ENCODE measurements at places on chromosomes 4 and X.

GRCh38 chr4:52051615-52052474 lies 741 bp downstream of the SPATA18 start:
- DNase-seq, result no peak

DNA sequence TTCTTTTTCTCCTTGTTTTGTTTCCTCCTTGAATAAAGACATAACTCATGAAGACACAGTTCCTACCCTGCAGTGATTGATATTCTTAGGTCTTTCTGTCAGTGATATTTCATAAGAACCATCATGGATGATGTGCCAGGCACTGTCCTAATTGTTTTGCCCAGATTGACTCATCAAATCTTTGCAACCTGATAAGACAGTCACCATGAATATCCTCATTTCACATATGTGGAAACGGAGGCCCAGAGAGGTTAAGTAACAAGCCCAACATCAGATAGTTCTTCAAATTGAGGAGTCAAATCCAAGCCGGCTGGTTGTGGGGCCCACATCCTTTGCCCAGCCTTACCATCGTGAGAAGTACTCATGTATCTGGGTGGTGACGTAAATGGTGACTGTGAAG lies 69.9 kb downstream of the SEL1L3 start:
- no peak for DNase-seq

- no peak for DNase-seq
These were observed 55.0 kb upstream of the CXXC4 start for GRCh38 chr4:104549736-104550135.

DNA sequence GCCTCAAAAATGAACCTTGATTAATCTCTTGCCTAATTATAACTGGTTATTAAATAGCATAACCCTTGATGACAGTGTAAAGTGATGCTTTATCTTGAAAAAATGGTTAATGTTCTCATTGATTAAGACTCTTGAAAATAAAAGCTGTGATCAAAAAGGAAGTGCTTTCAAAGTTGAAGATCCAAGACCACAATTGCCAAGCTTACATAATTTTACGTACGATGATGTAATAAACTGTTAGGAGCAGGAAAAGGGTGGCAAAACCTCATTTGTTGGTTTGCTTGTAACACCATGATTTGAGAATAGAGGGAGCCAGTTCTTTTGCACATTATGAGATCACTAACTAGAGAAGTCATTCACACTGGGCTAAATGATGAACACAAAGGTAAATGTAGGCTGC lies 322.2 kb downstream of the ADGRL3 start:
- DNase-seq, result no peak

DNA sequence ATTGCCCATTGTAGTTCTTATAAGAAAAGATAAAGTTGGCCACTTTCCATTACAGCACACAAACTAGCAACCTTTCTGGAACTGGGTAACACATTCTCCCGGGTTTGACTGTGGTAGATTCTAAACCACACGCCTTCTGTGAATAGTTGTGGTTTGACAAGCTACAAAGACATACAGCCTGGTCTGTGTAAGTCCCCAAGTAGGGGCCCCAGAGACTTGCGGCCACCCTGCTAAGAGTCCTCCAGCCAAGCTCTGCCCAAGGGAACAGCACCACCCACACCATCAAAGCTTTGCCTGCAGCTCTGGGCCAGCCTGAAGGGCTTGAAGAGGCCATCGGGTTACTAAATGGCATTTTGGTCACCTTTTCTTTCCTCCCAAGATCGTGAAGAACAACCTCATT lies 203.4 kb downstream of the MAML3 start:
- no peak for DNase-seq

- DNase-seq, result no peak
These were observed 22.5 kb upstream of the FAM9A start for GRCh38 chrX:8823698-8824097.

DNA sequence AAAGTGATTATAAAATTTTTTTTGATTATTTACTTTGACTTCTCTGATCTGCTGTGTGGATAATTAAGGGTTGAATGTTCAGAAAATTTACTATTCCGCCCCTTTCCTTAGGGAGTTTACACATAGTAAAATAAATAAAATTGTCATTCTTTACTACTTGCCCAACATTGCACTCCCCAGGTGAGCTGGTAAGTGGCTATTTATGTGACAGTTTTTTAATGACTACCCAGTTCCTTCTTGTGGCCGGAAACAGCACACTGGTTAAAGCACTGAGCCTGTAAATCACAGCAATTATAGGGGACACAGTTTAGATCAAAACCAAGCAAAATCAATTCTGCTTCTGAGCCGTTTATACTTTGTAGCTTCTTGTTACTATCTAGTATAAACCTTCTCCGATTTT lies 158.1 kb downstream of the FHIP1A start:
- no peak for DNase-seq

DNA sequence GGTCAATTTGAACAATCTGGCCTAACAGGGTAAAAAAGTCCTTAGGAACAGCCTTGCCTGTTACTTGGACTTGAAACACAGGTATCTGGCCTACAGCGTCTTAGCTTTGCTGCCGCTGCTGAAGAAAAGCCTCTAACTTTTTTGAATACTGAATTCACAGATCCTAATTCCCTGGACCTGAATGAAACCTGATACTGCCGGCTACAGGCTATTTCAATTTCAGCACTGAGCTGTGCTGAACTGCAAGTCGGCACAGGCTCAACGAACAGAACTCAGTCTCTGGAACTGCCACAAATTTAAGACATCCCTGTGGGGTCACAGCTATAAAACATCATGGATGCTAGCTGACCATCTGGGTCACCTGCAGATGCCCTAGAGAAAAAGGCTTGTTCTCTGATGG lies 7.2 kb downstream of the NR0B1 start:
- DNase-seq, result no peak

DNA sequence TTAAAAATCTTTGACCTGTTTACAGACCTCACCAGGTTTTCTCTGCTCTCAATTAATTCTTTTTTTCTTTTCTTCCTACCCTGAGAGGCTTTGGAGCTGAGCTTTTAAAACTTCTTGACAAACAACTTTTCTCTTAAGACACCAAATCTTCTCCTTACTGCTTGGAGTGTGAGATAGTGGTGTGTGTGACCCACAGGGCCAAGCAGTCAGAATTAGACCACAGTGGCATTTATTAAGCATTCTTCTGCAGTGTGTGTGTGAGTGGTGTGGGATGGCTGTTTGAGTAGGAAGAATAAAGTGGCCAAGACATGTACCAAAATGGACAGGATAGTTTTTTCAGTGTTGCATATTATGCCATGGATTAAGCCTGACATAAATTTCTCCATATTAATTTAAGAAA lies 665.1 kb downstream of the RAPGEF2 start:
- no peak for DNase-seq

DNA sequence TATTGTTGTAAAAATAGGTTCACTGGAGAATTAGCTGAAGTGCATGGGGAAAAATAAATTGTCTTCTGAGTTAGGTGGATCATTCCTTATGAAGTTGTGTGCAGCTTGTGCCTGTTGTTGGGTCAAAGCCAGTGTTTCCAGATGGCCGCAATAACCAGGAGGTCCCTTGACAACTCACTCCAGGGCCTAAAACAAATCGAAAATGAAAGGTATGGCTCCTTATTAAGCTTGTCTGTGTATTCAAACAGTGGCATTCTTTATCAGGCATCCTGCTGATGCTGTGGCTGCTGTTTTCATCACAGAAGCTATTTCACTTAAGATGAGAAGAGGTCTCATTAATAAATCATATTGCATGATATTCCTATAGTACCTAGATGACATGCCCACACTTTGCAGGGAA lies 80.2 kb downstream of the GRIA2 start:
- DNase-seq, result no peak

DNA sequence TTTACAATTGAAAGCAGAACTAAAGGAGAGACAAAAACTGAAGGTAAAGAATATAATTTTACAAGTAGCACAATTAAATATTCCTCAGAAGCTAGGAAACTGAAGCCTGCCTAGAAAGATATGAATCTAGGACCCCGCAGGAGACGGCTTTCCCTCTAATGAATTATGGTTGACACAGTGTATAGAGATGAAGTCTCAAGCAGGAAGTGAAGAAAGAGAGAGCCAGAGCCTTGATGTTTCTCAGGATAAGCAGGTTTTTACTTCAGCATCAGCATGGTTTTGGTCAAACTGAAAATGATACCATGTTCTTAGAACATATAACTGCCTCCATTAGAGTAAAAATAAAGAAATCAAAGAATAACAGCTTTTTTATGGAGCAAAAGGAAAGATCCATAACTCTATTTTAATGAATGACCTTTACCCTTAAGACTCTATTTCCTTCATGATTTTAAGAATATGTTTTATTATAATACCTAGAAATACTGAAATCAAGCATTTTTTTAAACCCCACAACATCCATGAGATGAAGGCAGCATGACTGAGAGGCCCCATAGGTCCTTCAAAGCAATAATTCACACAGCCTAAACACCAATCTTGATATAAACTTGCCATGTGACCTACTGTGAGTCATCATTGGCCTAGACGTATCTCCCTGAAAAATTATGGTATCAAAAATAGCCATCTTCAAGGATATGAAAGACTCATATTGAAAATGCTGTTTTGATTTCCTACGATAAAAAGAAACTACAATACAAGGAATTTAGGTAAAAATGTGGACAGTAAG lies 193.4 kb downstream of the PRDM5 start:
- DNase-seq, result no peak

- DNase-seq, result no peak
These were observed 900.3 kb downstream of the PCDH7 start for GRCh38 chr4:31620476-31620875.

DNA sequence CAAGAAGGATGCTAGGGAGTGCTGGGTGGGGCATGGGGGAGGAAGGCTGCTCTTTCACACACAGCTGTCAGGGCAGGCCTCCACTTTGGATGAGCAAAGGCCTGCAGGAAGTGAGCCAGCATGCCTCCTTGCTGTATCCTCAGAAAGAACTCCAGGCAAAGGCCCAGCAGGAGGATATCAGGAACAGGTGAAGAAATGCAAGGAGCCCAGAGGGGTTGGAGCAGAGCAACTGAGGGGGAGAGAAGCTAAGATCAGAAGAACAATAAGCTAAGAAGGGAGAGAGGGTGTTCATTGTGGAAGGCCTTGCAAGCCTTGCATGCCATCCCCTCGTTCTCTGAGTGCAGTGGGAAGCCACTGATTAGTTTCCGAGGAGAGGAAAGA lies 115.1 kb downstream of the CAMK2D start:
- peak; percentile 69 for DNase-seq

GRCh38 chr4:1598206-1599025 lies 85.7 kb downstream of the FAM53A start:
- DNase-seq, result no peak

GRCh38 chr4:54318904-54319303 lies 89.8 kb downstream of the PDGFRA start:
- DNase-seq, result peak; percentile 26

GRCh38 chrX:70421618-70422017 lies 1.5 kb upstream of the GDPD2 start:
- no peak for DNase-seq

GRCh38 chrX:106698693-106699092 lies 27.8 kb upstream of the RNF128 start:
- DNase-seq, result no peak

DNA sequence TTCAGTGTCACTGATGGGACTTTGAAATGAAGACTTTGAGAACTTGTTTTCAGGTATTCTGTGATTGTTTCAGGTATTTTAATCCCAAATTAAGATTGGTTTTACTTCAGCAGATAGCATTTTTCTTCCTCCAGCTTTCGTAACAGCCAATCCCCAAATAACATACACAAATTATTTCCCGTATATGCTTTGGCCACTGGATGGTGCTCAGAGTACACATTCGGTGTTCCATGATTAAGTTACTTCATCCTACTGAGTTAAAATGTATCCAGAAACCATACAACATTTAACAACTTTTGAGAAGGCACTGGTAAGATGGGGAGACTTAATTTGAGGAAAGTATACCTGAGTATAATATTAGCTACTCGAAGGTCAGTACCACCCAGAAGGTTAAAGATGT lies 233.4 kb upstream of the FAM47A start:
- peak; percentile 15 for DNase-seq

DNA sequence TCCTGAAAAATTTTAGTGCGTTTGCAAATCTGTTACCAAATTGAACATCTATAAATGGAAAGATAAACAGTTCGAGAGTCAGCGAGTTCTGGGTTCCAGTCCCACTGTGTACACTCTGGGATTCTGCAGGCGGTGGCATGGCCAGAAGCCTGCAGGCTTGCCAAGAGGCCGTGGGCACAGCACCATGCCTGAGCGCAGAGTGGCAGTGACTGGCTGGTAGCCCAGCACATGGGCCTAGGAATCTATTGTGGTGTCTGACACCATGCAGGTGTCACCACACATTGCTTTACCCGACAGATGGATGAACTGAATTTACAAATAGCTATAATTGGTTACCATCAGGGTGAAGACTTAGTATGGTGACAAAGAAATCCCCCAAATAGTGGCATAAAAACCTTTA lies 71.7 kb upstream of the TLR3 start:
- no peak for DNase-seq

GRCh38 chr4:10917566-10917965 lies 233.0 kb upstream of the CLNK start:
- peak; percentile 93 for DNase-seq

GRCh38 chr4:154727540-154727939 lies 16.3 kb upstream of the LRAT start:
- DNase-seq, result no peak

DNA sequence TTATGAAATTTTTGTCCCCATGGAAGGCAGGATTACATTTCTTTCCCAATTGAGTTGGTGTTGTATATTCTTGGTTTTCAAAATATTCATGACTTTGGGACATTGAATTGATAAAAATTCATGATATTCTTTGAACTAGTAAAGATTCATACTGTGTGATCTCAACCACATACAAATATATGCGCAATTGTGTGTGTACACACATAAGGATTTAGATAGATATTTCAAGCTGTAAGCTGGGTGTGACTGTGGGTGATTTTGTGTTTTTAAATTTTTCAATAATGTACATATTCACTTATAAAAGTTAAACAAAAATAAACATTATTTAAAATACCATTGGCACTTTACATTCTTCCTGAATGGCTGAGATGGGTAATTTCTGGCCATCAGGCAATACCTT lies 19.5 kb upstream of the VSIG1 start:
- no peak for DNase-seq

DNA sequence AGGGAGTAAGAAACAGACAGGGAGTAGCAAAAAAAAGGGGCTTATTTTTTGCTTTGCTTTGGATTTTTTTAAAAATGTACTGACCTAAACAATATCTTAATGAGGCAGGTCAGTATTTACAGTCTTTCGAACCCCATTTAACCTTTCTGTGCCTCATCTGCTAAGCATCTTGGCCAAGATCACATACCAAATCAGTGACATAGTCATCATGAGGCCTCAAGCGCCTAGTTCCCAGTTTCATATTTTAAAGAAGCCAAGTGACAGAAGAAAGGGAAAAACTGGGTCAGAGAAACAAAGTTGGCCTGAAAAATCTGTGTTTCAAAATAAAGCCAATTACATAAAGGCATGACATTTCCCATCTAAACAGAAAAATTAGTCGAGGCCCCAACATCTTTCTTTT lies 94.6 kb upstream of the WDR44 start:
- DNase-seq, result no peak

GRCh38 chr4:6855692-6856297 lies 53.8 kb upstream of the TBC1D14 start:
- peak; percentile 15 for DNase-seq

DNA sequence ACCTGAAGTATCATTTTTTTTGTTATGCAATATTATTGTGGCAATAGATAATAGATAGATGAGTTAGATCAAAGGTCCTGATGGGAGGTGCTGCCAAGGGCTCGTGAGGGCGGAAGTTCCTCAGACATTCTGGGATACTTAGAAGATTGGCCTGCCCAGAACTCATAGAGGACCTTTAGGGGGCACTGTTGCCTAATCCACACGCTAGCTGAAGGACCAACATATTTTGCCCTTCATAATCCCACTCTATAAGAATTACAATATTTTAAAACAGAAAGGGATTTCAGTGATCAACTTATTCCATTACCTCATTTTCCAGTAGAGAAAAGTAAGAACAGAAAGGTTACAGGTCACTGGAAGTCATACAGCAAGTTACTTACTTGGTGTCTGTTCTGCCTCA lies 22.9 kb upstream of the COX7B2 start:
- DNase-seq, result peak; percentile 41
